ENCODE measurements at places on chromosomes 1 and 21.
A peak's percentile ranks its signal among the peaks of the same experiment; 100 is the strongest.

DNA sequence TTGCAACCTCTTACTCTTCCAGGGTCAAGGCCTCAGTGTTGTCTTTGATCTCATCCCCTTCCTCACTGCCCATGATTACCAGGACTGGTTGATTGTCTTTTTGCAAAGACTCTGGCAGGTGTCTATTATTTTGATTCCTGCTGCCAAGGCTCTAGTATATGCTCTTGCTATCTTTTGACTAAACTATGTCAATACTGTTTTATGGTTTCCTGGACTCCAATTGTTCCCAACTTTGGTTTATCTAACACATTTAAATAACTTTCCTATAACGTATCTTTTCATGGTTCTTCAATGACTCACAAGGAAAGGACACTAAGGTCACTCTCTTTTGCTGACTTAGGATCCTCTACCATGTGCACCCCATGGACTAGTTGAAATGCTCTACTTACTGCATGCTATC lies 141.5 kb downstream of the PTPRC start:
- no peak for DNase-seq

- DNase-seq: no peak
Measured at GRCh38 chr1:67630438-67631045, 54.5 kb upstream of the GADD45A start.

- DNase-seq: no peak
Measured at GRCh38 chr1:224539971-224540370, 76.1 kb upstream of the CNIH3 start.

DNA sequence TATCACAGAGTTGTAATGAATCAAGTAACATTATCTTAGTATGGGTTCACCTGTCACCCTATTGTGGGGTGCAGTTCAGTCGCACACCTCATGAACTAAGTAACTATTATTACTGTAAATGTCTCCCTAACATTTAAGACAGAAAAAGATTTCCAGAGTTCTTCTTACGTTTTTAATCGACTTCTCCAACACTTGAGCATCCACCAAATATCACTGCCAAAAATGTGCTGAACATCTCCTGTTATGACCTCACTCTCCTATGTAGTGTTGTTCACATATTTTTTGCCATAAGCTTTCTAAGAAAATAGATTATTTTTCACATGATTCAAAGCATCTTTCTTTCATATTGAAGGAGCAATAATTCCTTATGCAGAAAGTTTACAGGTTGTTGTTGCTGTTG lies 1.3 kb downstream of the TTLL7 start:
- no peak for DNase-seq

GRCh38 chr1:154466921-154467417 lies 35.0 kb upstream of the TDRD10 start:
- no peak for DNase-seq

DNA sequence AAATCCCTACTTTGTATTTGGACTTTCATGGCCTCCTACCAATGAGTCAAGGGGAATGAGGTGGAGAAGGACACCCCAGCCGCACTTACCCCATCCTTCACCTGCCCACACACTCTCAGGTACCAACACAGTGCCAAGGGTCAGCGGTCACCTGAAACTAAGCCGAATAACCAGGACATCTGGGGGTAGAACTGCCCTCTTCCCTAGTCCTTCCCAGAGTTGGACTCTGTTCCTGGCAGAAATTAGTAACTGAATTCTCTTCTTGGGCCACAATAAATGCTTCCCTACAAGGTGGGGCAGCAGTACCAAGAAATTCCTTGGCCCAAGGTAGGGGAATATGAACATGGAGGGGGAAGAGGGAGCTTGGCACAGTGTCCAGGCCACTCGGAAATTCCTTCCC lies 7.3 kb downstream of the SLC45A3 start:
- DNase-seq: no peak

DNA sequence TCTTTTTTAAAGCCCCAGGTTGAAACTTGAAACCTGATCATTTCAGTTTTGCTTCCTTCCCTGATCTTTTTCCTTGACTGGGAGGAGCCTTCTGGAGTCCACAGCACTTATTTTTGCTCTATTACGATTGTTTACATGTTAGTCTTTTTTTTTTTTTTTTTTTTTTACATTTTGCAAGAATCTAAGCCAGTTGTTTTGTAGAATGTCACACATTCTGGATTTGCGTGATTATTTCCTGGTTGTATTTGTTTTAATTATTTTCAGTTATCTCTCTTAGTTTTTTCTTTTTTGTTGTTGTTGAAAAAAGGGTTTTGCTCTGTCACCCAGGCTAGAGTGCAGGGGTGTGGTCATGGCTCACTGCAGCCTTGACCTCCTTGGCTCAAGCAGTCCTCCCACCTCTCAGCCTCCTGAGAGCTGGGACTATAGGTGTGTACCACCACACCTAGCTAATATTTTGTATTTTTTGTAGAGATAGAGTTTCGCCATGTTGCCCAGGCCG lies 32.8 kb downstream of the OSBPL9 start:
- DNase-seq: no peak

GRCh38 chr21:26809745-26810144 lies 35.5 kb downstream of the ADAMTS1 start:
- no peak for DNase-seq

- DNase-seq: no peak
Measured at GRCh38 chr1:63987014-63987627, 213.3 kb downstream of the ROR1 start.

DNA sequence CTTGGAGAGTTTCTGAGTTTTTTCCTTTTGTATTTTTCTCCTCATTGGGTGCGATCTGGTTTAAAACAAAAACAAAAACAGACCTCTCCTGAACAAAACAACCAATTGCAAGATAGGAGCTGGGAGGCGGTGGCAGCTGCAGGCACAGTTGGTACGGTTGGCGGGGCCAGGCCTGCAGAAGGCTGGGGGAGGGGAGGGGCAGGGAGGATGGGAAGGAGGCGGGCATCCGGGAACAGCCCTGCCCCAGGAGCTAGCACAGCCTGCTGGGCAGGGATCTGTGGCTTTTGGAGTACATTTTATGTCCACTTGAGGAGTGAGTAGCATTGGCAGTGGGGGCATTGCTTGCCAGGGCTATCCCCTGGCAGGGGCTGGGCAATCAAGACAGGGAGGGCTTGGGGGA lies 5.2 kb downstream of the CAPN9 start:
- peak; percentile 61 for DNase-seq

GRCh38 chr1:33818071-33818470 lies 45.8 kb upstream of the HMGB4 start:
- DNase-seq: no peak

- DNase-seq: no peak
Measured at GRCh38 chr1:36203554-36204346, 20.5 kb upstream of the THRAP3 start.

GRCh38 chr1:96080925-96081324 lies 640.7 kb upstream of the PTBP2 start:
- no peak for DNase-seq
